Left lobe of liver (tissue), 2 donors: ENCODE measurements at places on chromosomes 2 and 18. TPM values are rescaled to one million over a fixed set of nuclear protein-coding genes. Genes with fewer than 3 reads are reported as not detected.
A peak's percentile ranks its signal among the peaks of the same experiment; 100 is the strongest.

SCN2A gene
- total RNA-seq: 0.05 TPM

GRCh38 chr2:19868701-19869580 is 32.8 kb downstream of the TTC32 start:
- DNase-seq: no peak

DNA sequence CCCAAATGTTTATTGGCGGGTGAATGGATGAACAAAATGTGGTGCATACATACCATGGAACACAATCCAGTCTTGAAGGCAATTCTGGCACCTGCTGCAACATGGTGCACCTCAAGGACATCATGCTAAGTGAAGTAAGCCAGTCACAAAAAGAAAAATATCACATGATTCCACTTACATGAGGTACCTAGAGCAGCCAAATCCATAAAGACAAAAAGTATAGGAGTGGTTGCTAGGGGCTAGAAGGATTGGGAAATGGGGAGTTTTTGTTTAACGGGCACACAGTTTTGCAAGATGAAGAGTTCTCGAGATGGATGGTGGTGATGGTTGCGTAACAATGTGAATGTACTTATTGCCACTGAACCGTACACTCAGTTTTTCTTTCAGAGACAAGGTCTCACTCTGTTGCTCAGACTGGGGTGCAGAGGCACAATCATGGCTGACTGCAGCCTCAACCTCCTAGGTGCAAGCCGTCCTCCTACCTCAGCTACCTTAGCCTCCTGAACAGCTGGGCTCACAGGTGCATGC is 90.9 kb upstream of the CERS6 start:
- no peak for DNase-seq

- DNase-seq: peak; percentile 35
These were observed 57.2 kb downstream of the HS6ST1 start for GRCh38 chr2:128261245-128262128.

STARD7 gene
- total RNA-seq: 67.6 TPM

CASP8 gene
- 7.6 TPM for total RNA-seq

DNA sequence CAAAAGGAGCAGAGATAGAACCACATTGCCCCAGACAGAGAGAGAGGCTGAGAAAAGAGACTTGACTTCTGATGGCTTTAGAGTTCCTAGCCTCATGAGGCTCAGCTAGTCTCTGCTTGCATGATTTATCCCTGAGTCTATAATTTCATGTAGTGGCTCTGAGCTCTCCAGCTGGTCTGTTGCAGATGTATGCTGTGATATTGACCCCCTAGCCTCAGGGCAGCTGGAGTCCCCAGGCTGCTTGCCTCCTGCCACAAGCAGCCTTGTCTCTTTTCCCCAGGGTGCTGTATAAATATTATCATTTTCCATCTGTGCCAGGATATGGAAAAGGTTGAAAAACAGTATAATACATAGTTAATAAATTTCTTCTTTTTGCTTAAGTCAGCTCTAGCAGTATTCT is 467.6 kb upstream of the CWC22 start:
- no peak for DNase-seq

DNA sequence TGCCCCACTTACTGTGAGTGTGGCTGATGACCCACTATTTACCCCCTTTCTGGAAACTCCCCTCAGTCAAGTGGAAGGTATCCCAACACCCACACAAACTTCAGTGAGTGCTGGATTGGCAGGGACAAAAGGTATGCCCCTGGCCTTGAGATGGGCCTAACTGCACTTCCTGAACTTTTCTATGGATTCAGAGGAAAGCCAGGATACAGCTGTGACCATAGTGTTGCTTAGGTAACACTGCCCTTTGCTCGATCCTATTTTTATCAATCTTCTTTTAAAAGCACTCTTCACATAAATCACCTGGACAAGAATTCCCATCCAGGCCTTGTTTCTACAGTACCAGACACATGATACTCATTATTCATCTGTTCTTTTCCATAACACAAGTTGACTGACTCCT is 671.5 kb upstream of the SLC8A1 start:
- DNase-seq: no peak

- DNase-seq: no peak
These were observed 326.9 kb downstream of the SLC4A3 start for GRCh38 chr2:219954331-219954730.

DNA sequence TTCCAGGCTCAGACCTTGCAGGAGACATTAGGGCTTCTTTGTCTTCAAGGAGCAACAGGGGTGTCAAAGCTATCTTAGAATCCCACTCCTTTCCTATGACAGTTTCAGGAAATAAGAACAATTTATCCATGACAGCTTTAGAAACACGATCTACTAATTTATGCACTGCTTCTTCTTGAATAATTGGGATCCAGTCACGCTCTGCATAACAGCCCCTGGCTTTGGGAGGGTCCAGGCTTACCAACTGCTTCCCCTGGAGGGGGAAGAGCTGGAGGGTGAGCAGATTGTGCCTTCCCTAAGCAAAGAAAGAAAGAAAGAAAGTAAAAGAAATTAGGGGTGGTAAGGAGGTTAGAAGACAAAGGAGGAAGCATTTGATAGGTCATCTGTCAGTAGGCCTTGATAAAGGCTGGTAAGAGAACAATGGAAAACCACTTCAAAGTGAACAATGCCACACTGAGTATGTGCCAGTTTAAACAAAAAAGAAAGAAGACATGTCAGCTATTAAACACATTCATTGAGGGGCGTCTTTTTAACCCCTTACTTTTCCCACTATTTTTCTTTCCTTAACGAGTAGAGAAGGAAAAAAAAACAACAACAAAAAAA is 327.6 kb downstream of the DCC start:
- no peak for DNase-seq

- no peak for DNase-seq
These were observed 41.3 kb downstream of the RALB start for GRCh38 chr2:120294008-120294340.

- no peak for DNase-seq
These were observed 71.1 kb upstream of the TFCP2L1 start for GRCh38 chr2:121356058-121356640.

- DNase-seq: no peak
These were observed 104.0 kb upstream of the POU3F3 start for GRCh38 chr2:104749856-104750460.

- no peak for DNase-seq
These were observed 59.1 kb upstream of the WIPF1 start for GRCh38 chr2:174656676-174657176.

HOXD12 gene
- total RNA-seq: not detected

TMEM163 gene
- total RNA-seq: 0.10 TPM

TPRKB gene
- total RNA-seq: 8.6 TPM

GRCh38 chr18:11889284-11889683 is 18.8 kb downstream of the MPPE1 start:
- DNase-seq: no peak

DNA sequence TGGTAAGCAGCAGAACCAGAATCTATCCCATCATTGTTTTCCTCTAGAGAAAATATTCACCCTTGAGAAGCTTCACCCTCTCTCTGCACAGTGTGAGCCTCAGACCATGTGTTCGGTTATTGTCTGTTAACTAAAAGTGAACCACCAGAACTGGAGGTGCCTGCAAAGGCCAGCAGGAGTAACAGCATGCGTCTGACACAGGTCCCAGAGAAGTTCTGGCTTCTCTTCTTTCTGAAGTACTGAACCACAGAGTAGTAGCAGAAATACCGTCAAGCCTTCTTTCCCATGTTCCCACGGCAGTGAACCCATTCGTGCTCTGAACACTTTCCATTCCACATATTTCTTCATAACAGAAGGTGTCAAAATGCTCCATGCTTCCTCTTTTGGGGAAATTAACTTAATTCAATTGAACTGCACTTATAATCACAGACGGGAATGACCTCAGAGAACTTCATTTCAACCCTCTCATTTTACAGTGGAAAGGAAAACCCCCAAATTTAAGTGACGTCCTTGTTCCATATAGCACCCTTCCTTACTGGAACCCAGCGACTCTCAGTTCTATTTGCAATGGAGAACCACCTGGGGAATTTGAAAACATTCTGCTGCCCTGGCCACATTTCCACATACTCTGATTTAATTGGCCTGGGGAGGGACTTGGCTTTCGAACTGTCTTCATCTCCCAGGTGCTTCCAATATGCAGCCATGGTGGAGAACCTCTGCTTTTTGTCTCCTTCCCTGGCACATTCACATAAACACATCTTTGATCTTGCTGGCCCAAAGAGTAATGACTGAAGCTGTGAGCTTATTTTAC is 519.1 kb downstream of the RNF144A start:
- no peak for DNase-seq

C18orf63 gene
- total RNA-seq: not detected

SCN9A gene
- total RNA-seq: 2.2 TPM

- DNase-seq: peak; percentile 33
These were observed 51.4 kb downstream of the EMILIN2 start for GRCh38 chr18:2898186-2898640.

DNA sequence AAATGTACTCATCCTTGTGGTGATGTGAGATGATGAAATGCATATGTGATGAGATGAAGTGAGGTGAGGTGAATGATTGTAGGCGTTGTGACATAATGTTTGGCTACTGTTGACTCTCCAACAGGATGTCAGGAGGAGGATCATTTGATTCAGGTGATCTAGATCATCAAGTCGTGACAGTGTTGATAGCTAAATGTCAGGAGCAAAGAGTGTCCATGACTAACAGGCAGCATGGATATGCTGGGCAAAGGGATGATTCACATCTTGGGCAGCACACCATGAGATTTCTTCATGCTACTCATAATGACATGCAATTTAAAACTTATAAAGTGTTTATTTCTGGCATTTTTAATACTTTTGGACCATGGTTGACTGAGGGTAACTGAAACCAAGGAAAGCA is 40.2 kb upstream of the UBXN4 start:
- DNase-seq: no peak

GRCh38 chr2:231357931-231358330 is 37.6 kb upstream of the B3GNT7 start:
- no peak for DNase-seq

DNA sequence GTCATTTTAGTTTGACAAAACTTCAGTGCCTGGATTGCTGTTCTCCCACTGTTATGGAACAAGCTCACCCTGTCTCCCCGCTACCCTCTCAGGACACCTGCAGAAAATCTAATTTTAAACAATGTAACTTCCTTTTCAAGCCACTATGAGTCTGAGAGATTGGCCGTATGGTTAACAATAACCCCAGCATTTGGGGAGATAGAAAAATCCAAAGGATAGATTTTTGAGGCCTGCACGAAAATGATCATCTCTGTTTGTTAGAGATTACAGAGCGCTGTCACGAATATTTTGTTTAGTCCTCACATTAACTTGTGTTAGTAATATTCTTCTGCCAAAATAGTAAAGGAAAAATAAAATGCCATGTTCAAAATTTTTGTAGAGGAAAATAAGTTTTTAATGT is 24.7 kb downstream of the CAB39 start:
- DNase-seq: no peak

ITGAV gene
- total RNA-seq: 15.3 TPM

- no peak for DNase-seq
These were observed 65.3 kb upstream of the RIT2 start for GRCh38 chr18:43180814-43181213.

ZNF396 gene
- 1.2 TPM for total RNA-seq

DNA sequence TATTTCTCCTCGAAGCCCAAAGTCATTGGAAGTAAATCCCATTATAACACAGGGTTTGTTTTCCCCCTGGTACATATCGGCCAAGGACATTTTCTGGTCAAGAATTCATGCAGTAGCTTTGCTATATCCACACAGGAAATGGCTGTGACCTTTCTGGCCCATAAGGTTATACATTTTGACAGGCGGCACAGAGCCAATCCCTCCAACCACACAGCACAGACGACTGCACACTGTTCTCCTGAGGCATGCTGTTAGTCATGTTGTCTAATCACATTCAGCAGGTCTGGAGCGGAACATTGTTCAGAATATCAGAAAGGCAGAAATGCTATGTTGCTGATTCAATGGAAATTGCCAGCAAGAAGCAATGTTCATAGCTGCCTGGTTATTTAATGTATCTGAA is 742.3 kb upstream of the SLC8A1 start:
- peak; percentile 43 for DNase-seq

SGPP2 gene
- 0.23 TPM for total RNA-seq

CFC1 gene
- total RNA-seq: not detected

DNA sequence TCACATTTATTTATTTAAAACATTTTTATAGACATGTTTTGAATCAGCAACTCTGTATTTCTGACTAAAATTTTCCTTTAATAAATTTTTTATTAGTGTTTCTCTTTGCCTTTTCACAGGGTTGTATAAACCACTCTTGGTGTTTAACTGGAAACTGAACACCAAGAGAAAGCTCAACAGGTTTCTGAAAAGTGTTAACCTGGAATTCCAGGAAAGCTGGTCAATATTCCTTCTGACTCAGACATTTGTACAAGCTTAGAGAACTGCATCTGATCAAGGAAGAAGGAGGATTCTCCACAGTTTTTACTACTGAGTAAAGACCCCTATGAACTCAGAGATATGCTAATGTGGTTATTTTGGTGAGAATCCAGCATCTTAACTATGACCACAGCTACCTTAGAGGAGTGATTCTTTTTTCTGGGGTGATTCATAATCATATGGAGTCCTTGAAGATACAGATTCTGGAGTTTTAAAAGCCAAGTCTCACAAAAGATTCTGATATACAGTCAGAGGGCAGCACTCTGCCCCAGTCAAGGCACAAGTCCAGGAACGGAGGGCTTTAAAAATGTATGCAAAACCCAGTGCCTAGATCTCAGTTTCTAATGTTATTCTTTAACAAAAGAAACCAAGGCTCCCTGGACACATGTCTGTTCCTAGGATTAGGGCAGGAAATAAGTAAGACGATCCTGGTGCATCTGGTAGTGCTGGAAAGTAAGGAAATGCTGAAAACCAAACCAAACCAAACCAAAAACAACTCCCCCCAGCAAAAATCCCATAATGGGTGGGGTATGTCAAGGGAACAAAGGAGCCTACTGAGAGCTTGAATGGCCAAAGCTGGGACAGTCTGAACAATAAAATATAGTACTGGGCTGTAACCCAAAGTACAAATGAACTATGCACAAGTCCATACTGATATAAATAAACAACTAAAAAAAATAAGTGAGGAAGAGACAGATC is 85.1 kb upstream of the FZD5 start:
- DNase-seq: no peak

DNA sequence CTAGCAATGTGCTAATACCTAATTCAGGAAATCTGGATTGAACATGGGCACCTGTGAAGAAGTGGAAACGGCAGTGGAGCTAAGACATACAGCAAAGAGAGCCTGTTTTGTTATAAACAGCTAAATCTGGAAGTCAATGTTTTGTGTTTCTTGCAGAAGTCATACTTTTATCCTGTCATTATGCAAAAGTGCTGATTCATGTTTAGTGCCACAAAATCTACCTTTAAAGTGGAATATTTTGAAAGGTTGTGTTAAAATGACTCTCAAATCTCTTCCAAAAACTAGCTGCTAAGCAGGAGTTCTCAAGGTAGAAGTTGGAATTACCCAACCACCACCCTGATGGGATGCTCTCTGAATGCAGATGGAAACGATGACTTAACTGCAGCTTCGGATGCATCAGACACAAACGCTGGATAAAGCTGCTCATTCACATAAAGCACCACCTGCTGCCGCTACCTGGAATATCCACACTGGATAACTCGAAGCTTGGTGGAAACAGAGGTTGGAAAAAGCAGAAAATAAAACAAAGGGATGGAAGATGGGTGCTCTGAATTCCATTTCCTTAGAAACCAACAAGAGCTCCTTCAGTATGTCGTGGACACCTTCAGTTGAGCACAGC is 132.6 kb upstream of the ZNF236 start:
- DNase-seq: no peak

ALKAL2 gene
- total RNA-seq: 2.5 TPM

- no peak for DNase-seq
These were observed 26.6 kb downstream of the PTRHD1 start for GRCh38 chr2:24766609-24767008.

GRCh38 chr2:9189901-9190300 is 16.7 kb upstream of the ASAP2 start:
- DNase-seq: no peak

TUBA3E gene
- not detected for total RNA-seq
